ENCODE measurements at places on chromosomes 5 and 9. TPM values are rescaled to one million over a fixed set of nuclear protein-coding genes. Genes with fewer than 3 reads are reported as not detected.

Gene FBXO4
- total RNA-seq, result 1.8 TPM

GRCh38 chr5:91976451-91976850 lies 593.3 kb upstream of the ARRDC3 start:
- no peaks in the 10 kb centered on the region for H3K4me1 ChIP-seq
- H3K36me3 ChIP-seq, result no peaks in the 10 kb centered on the region
- peak overlapping the region; percentile 26 for H3K27ac ChIP-seq
- no peaks in the 10 kb centered on the region for H3K27me3 ChIP-seq
- no peak overlapping the region for H3K4me3 ChIP-seq
- DNase-seq, result no peak

- DNase-seq, result no peak
- no peaks in the 10 kb centered on the region for H3K27me3 ChIP-seq
- no peak overlapping the region for H3K27ac ChIP-seq
- no peaks in the 10 kb centered on the region for H3K36me3 ChIP-seq
- H3K4me3 ChIP-seq, result no peak overlapping the region
These were observed 217.0 kb upstream of the NREP start for GRCh38 chr5:111973961-111974360.

DNA sequence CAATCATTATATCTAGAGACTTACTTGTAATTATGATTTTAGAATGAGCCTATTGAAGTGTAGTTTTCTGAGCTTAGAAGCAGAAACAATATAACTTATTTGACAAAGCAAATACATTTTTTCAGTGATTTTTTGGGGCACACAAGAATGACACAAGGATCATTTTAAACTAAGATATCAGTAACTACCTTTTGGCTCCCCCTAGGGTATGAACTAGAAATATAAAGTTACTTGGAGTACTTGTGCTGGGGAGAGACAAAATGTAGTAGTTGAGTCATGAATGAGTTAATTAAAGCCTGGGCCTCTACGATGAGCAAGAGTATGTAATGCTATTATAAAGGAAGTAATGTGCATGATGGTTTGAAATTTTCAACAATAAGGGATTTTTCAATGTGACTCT lies 1244.1 kb upstream of the ACO1 start:
- no peak for DNase-seq
- H3K27ac ChIP-seq, result no peak overlapping the region
- H3K36me3 ChIP-seq, result no peaks in the 10 kb centered on the region
- H3K27me3 ChIP-seq, result no peaks in the 10 kb centered on the region
- H3K4me1 ChIP-seq, result no peaks in the 10 kb centered on the region

Gene ZNF474
- not detected for total RNA-seq

Data from endodermal cell (in vitro differentiated cells).